ENCODE measurements at places on chromosomes 3 and 15.

DNA sequence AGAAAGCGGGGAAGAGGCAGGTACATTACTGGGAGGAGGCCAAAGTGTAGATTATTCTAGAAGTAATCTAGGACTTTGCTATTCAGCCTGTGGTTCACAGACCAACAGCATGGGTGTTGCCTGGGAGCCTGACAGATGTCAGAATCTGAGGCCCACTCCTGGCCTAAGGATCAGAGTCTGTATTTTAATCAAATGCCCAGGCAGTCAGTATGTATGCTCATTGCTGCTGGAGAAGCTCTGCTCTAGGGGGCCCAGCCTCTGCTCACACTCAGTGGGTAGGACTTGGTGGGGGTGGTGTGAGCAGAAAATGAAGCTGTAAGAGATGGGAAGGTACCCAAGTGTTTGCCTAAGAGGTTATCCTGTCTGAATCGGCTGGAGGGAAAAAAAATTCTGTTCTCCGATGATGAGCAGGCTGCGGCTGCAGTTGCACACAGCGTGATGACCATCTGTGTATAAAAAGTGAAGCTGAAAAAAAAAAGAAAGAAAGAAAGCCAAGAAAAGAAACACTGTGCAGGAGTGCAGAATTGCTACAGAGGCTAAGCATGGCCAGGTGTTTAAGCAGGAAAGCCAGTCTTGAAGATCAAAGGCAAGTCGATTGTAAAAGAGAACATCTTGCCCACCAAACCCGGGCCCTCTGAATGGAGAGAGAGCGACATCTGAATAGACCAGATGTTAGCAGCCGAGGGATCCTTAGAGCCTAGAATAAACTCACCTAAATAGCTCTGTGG, 65.2 kb downstream of the EIF4E3 start:
- DNase-seq = no peak

- DNase-seq = no peak
Observed at GRCh38 chr3:59318881-59319280, 269.1 kb upstream of the CFAP20DC start.

DNA sequence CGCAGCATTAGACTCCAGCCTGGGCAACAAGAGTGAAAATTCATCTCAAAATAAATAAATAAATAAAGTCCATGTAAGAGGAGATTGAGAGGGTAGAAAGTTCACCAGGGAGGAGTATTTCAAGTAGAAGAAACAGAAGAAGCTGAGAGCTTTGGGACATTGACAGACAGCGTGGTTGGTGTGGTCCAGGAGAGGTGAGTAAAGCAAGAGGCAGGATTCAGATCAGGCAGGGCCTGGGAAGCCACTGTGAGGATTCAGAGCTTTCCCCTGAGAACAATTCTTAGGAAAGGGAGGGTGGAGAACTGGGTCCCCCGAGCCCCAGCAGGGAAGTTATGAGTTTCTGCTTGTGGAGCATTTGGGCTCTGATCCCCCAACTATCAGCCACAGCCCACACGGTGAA, 54.2 kb upstream of the AMOTL2 start:
- DNase-seq = no peak

DNA sequence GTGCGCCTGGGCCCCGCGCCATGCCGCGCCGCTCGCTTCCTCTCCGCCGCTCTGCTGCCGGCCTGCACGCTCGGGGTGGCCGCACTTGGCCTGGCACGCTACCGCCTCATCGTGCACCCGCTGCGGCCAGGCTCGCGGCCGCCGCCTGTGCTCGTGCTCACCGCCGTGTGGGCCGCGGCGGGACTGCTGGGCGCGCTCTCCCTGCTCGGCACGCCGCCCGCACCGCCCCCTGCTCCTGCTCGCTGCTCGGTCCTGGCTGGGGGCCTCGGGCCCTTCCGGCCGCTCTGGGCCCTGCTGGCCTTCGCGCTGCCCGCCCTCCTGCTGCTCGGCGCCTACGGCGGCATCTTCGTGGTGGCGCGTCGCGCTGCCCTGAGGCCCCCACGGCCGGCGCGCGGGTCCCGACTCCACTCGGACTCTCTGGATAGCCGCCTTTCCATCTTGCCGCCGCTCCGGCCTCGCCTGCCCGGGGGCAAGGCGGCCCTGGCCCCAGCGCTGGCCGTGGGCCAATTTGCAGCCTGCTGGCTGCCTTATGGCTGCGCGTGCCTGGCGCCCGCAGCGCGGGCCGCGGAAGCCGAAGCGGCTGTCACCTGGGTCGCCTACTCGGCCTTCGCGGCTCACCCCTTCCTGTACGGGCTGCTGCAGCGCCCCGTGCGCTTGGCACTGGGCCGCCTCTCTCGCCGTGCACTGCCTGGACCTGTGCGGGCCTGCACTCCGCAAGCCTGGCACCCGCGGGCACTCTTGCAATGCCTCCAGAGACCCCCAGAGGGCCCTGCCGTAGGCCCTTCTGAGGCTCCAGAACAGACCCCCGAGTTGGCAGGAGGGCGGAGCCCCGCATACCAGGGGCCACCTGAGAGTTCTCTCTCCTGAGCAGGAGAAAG, 951 bp downstream of the GPR62 start:
- DNase-seq = no peak

All from NCI-H774 (cell line).